ENCODE measurements at places on chromosomes 5 and 9. TPM values are rescaled to one million over a fixed set of nuclear protein-coding genes. Genes with fewer than 3 reads are reported as not detected.
A peak's percentile ranks its signal among the peaks of the same experiment; 100 is the strongest.

GRCh38 chr5:112918679-112919078 is 3.3 kb downstream of the REEP5 start:
- peak; percentile 65 for DNase-seq

DNA sequence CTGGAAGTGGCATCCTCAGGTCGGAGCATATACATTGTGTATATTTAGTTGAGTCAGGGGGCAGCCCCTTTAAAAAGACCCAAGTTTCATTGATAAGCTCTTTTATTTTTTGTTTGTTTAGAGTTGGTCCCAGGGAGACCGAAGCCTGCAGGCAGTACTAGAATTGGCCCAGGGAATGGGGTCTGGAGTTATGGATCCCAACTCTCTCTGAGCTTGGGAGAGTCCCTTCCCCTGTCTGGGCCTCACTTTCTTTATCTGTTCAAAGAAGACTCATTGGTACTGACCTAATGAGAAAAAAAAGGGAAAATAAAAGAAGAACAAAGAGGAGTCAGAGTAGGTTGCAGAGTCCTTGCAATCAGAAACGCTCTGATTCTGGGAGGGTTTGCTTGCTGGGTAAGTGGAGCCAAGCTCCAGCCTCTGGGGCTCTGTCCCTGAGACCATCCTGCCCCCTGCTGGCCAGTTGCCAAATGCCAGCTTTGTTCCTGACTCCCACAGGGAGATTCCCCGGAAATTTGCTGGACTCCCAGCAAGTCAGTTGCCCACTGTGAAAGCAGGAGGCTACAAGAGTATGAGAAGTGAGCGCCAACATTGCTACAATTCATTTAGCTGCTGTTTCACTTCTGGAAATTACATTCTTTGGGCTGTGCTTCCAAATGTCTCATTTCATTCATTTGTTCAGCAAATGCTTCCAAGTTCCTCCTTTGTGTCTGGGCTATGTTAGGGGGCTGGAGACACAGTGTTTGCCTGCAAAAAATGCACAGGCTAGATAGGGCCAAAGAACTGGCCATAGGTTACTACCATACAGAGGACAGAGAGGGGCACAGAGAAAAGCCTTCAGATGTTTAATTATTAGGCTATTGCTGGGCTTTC is 156.2 kb downstream of the MELK start:
- peak; percentile 77 for DNase-seq

GRCh38 chr9:70902171-70902570 is 219.2 kb downstream of the TRPM3 start:
- no peak for DNase-seq

GRCh38 chr5:91850031-91850430 is 466.9 kb upstream of the ARRDC3 start:
- DNase-seq = peak; percentile 32

- no peak for DNase-seq
Measured at GRCh38 chr9:98652741-98653140, 56.0 kb downstream of the GABBR2 start.

Gene ROPN1L
- 3.0 TPM for total RNA-seq

GRCh38 chr9:80867731-80868130 is 821.6 kb downstream of the TLE1 start:
- DNase-seq = peak; percentile 74

- DNase-seq = no peak
Measured at GRCh38 chr5:81908771-81909170, 63.1 kb upstream of the ATG10 start.

DNA sequence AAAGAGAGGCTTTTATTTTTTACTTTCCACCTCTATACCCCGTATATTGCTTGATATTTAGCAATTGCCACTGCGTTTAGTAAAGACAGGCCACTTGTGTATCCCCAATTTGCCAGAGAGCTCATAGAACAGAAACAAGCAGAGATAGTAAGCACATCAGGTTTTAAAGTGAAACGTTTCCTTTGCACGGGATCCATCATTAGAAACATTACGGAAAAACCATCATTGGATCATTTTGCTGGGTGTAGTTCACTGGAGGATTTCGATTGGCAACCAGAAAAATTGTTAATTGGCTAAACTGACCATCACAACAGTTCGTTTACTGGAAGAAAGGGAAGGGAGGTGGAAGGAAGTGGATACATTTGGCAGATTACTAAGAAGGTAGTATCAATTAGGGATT is 149.4 kb upstream of the STK32A start:
- DNase-seq = no peak
